Mesothelial cell of epicardium (in vitro differentiated cells): ENCODE measurements at places on chromosomes 1 and 21.
A peak's percentile ranks its signal among the peaks of the same experiment; 100 is the strongest.

- H3K27ac ChIP-seq, result no peak overlapping the region
- no peak for DNase-seq
- H3K4me3 ChIP-seq, result no peak overlapping the region
- H3K4me1 ChIP-seq, result peaks cover 15% of the 10 kb centered on the region
- peaks cover 8% of the 10 kb centered on the region for H3K36me3 ChIP-seq
Observed at GRCh38 chr1:213131851-213132655, 81.0 kb downstream of the RPS6KC1 start.

DNA sequence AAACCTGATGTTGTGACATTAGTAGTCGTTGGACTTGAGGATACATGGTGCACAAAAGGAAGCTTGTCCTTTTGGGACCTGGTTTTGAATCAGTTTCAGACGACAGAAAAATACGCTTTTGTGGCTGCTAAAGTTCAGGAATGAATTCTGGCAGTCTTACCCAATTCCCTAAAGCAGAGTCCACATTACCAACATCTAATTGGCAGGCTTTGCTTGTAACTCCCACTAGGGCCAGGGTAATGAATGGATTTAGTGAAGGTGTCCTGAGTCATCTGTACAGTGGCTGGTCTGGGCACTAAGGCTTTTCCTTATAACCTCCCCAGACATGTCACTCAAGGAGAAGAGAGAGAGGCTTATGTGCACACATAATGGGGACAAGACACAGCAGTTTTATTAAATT, 66.2 kb upstream of the RNPC3 start:
- no peak for DNase-seq
- H3K36me3 ChIP-seq, result no peaks in the 10 kb centered on the region
- no peak overlapping the region for H3K4me3 ChIP-seq
- no peaks in the 10 kb centered on the region for H3K4me1 ChIP-seq
- H3K27ac ChIP-seq, result no peak overlapping the region

GRCh38 chr1:229058729-229059128, 212.2 kb upstream of the RAB4A start:
- no peaks in the 10 kb centered on the region for H3K36me3 ChIP-seq
- no peaks in the 10 kb centered on the region for H3K27me3 ChIP-seq
- H3K27ac ChIP-seq, result peak overlapping the region; percentile 75
- peaks cover 31% of the 10 kb centered on the region for H3K4me1 ChIP-seq
- H3K4me3 ChIP-seq, result no peak overlapping the region
- DNase-seq, result no peak

DNA sequence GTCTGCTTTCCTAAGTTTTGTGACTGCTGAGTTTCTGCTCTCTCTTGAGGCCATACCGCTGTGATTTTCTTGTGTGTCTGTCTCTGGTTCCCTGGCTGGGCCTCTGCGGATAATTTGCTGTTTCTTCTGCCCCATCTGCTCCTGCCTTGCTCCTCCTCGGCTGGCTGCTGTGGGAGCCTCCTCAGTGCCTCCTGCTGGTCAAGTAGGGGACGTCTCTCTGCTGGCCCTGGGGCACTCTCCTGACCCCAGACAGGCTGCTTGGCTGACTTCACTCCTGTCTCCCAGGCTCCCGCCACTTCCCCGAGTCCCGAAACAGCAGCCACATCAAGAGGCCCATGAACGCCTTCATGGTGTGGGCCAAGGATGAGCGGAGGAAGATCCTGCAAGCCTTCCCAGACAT, 28.5 kb downstream of the ETNK2 start:
- H3K4me3 ChIP-seq, result no peak overlapping the region
- H3K36me3 ChIP-seq, result peaks cover 26% of the 10 kb centered on the region

GRCh38 chr1:156128654-156129597, 14.4 kb downstream of the LMNA start:
- H3K36me3 ChIP-seq, result peaks cover 7% of the 10 kb centered on the region
- H3K27me3 ChIP-seq, result no peaks in the 10 kb centered on the region
- peaks cover 55% of the 10 kb centered on the region for H3K4me1 ChIP-seq
- peak overlapping the region; percentile 100 for H3K27ac ChIP-seq
- DNase-seq, result no peak

DNA sequence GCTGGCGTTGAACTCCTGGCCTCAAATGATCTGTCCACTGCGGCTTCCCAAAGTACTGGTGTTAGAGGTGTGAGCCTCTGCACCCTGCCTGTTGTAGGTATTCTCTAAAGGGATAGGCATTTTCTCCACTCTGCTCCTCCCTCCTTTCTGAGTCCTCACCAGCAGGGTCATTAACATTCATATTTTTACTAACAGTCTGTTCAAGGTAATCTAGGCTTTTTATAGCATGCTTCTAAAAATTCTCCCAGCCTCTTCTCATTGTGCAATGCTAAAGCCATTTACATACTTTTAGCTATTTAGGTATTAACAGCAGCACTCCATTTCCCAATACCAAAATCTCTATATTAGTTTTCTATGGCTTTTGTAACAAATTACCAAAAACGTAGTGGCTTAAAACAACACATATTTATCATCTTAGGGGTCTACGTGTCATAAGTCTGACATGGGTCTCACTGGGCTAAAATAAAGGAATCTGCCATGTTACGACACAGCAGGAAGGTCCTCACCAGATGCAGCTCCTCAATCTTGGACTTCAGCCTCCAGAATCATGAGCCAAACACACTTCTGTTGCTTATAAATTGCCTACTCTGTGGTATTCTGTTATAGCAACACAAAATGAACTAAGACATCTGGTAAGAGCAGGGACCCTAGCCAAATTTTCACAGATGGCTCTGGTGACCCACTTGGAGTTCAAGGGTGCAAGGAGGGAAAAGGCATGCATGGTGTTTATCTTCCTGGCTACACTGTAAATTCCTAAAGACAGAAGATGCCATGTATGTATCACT, 2.9 kb upstream of the SLC2A7 start:
- no peaks in the 10 kb centered on the region for H3K36me3 ChIP-seq
- peaks cover 3% of the 10 kb centered on the region for H3K4me1 ChIP-seq
- H3K27me3 ChIP-seq, result peaks cover 2% of the 10 kb centered on the region
- DNase-seq, result no peak
- H3K4me3 ChIP-seq, result no peak overlapping the region

DNA sequence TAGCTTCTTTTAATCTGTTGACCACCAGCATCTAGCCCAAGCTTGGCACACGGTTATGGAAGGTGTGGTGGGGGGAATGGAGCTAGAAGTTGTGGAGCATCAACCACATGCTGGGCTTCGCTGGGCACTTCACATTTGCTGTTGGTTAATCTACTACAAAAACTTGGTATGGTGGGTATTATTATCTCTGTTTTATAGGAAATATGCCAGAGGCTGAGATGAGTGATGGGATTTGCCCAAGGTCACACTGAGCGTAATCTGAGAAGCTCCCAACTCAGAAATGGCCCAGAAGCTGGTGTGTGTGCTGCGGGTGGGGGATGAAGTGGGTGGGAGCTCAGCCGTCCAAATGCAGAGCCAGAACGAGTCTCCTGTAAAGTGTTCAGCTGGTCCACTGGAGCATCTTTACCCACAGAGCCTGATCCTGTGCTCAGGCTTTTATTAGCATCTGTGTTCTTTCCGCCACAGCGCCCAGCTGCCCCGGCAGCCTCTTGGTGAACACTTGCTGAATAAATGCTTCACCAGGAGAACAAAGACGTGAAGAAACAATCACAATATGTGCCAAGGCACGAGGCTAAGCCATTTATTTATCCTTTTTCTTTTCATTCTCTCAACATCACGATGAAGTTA, 98.6 kb upstream of the JUN start:
- peaks cover 29% of the 10 kb centered on the region for H3K4me1 ChIP-seq
- DNase-seq, result no peak
- H3K36me3 ChIP-seq, result no peaks in the 10 kb centered on the region
- no peaks in the 10 kb centered on the region for H3K27me3 ChIP-seq
- no peak overlapping the region for H3K27ac ChIP-seq

GRCh38 chr1:201258763-201259230, 24.5 kb upstream of the PKP1 start:
- no peak for DNase-seq
- H3K4me1 ChIP-seq, result peaks cover 5% of the 10 kb centered on the region
- H3K27me3 ChIP-seq, result peaks cover 22% of the 10 kb centered on the region
- H3K4me3 ChIP-seq, result no peak overlapping the region

- H3K36me3 ChIP-seq, result no peaks in the 10 kb centered on the region
- H3K27me3 ChIP-seq, result no peaks in the 10 kb centered on the region
- no peak for DNase-seq
- peak overlapping the region; percentile 69 for H3K27ac ChIP-seq
- H3K4me1 ChIP-seq, result peaks cover 30% of the 10 kb centered on the region
- no peak overlapping the region for H3K4me3 ChIP-seq
Observed at GRCh38 chr21:31710586-31710985, 21.3 kb downstream of the SCAF4 start.

GRCh38 chr21:45094412-45094811, 20.0 kb downstream of the ADARB1 start:
- no peak for DNase-seq
- H3K36me3 ChIP-seq, result no peaks in the 10 kb centered on the region
- H3K27me3 ChIP-seq, result no peaks in the 10 kb centered on the region
- peaks cover 11% of the 10 kb centered on the region for H3K4me1 ChIP-seq

- no peak for DNase-seq
- no peaks in the 10 kb centered on the region for H3K4me1 ChIP-seq
- H3K27me3 ChIP-seq, result peaks cover 4% of the 10 kb centered on the region
- H3K27ac ChIP-seq, result no peak overlapping the region
- H3K36me3 ChIP-seq, result no peaks in the 10 kb centered on the region
Observed at GRCh38 chr1:53600561-53600960, 138.4 kb downstream of the GLIS1 start.

DNA sequence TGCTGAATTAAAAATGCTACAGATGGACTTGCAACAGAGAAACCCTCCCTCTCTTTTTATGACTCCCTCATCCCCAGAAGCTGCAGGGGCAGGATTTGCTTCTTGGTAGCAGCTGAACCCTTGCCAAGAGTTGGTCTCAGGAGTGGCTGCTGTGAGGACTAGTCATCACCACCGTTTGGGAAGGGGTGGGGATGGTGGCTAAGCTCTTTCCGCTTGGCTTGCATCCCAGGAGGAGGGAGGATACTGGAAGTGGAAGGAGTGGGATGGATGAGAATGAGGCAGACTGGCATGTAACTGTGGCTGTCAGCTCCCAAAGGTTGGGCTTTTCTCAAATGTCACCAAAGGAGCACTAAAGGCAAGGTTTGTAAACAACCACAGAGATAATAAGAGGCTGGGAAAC, 50.8 kb upstream of the COL24A1 start:
- DNase-seq, result no peak
- no peaks in the 10 kb centered on the region for H3K4me1 ChIP-seq
- no peak overlapping the region for H3K4me3 ChIP-seq
- no peaks in the 10 kb centered on the region for H3K36me3 ChIP-seq

DNA sequence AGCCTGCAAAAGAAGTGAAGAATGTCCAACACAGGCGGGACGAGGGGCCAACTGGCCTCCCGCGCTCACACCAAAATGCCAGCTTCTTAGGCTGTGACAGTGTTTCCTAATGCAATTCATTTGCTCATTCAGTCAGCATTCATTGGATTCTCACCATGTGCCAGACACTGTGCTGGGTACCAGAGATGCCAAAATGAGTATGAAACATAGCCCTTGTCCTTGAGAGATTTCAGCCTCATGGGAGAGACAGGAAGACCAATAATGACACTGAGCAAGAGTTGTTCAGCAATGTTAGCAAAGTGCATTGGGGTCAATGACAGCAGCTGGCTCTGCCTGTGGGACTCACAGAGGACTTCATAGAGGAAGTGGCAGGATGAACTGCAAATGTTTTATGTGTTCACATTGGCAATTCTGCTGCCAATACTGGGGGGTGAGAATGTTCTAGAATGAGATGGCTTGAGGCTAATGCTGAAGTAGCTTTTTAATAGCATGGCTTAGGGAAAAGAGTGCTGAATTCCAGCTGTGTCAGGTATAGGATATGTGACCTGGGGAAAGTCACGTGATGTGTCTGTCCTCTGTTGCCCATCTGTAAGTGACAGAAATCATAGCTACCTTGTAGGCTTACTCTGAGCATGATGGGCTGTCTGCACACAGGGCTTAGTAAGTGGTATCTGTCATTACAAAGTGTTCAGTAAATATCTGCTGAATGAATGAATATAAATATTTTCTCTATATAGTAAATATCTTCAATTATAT, 58.3 kb upstream of the KIF26B start:
- no peak for DNase-seq
- no peaks in the 10 kb centered on the region for H3K27me3 ChIP-seq
- no peaks in the 10 kb centered on the region for H3K36me3 ChIP-seq
- no peak overlapping the region for H3K4me3 ChIP-seq
- no peak overlapping the region for H3K27ac ChIP-seq

DNA sequence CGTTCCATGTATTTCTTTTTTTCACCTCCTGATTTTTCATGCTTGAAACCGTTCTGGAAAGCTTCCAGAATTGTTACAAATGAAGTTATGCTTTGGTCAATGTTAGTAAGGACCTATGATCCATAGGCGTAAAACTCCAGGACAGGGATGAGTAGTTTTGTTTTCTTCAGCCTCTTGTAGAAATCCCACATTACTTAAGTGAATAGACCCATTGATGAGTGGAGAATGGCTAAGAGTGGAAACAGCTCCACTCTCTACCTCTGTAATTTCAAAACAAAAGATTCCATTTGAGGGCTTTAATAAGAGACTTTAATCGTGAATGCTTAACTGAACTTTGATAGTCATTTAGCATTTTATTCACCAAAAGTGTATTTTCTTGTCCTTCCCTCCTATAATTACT, 3.0 kb upstream of the TGFB2 start:
- no peak overlapping the region for H3K27ac ChIP-seq
- no peak for DNase-seq
- H3K36me3 ChIP-seq, result no peaks in the 10 kb centered on the region
- peaks cover 9% of the 10 kb centered on the region for H3K27me3 ChIP-seq

DNA sequence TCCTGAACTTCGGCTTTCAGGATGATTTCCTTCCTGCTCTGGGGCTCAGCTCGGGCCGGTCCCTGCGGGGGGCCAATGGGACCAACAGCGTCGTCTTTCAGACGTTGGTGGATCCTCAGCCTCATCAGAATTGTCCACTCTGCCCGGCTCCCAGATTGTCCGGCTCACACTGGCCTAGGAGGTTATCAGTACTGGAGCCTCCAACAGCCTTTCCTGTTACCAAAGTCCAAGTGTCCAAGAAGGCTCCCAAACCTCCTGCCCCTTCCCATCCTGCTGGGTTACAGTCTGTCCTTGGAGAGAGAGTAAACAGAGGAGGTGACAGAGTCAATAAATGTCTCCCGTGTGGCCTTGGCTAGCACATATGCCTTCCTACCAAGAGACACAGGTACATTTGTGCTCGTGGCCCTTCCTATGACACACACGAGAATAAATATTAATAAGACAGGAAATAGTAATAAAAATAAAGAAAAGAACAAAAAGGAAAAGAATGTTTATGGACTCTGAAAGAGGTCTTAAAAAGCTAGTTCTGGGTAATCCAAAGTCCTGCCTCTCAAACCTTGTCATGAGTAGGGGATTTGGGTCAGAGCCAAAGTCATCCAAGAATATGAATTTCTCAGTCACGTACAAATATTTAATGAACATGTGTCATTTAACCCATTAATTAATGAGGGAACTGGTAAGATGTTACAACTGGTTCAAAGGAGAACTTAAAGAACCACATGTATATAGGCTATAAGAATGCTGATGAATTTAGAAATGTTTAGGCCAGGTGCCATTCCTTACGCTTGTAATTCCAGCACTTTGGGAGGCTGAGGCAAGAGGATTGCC, 80.8 kb upstream of the SLC2A1 start:
- no peaks in the 10 kb centered on the region for H3K27me3 ChIP-seq
- H3K4me3 ChIP-seq, result no peak overlapping the region
- H3K36me3 ChIP-seq, result no peaks in the 10 kb centered on the region
- H3K4me1 ChIP-seq, result peaks cover 30% of the 10 kb centered on the region
